Activated T-cell treated with anti-CD3 and anti-CD28 coated beads, Interleukin-2, amount 50 U/mL, for 72 hours (primary cell): ENCODE measurements at places on chromosomes 4 and X. TPM values are rescaled to one million over a fixed set of nuclear protein-coding genes. Genes with fewer than 3 reads are reported as not detected.

DNA sequence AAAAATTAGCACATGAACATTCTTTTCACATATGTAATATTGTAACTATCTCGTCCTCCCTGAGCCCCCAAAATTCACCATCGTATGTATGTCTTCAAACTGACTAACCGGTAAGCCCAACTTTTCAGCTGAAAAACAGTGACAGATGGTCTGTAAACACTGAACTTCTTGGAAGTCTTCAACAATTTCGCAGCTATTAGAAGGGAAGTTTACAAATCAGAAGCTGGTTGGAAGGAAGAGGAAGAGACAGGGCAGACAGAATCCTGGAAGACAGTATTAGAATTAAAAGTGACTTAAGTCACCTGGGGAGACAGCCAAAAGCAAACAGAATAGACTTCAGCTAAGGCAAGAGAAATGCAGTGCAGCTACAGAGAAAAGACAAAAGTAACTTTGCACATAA is 858.4 kb downstream of the ADGRL3 start:
- DNase-seq: no peak
- H3K4me3 ChIP-seq: no peak overlapping the region
- H3K36me3 ChIP-seq: no peaks in the 10 kb centered on the region
- no peaks in the 10 kb centered on the region for H3K27me3 ChIP-seq

DNA sequence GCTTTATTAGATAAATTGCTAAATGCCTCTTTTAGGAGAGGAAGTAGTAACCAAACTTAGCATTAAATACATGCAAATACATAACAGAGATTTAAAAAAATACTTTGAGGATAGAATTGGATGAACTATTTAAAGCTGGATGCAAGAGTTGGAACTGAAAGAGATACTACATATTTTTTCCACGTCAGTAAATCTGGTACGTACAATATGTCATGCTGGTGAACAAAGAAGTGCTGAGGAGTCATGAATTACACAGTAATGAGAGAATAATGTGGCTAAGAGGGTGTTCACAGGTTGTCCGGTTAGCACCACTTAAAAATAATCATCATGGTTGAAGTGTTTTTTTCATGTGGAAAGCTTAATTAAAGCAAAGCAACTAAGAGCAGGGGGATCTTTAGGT is 184.1 kb upstream of the FRMPD4 start:
- no peak for DNase-seq
- no peaks in the 10 kb centered on the region for H3K4me1 ChIP-seq
- H3K36me3 ChIP-seq: no peaks in the 10 kb centered on the region
- peaks cover 9% of the 10 kb centered on the region for H3K27me3 ChIP-seq
- H3K27ac ChIP-seq: no peak overlapping the region

The NLGN3 gene
- 3.1 TPM for total RNA-seq

The PABPC5 gene
- total RNA-seq: not detected
